ENCODE measurements at places on chromosomes 12 and 14. TPM values are rescaled to one million over a fixed set of nuclear protein-coding genes. Genes with fewer than 3 reads are reported as not detected.

DNA sequence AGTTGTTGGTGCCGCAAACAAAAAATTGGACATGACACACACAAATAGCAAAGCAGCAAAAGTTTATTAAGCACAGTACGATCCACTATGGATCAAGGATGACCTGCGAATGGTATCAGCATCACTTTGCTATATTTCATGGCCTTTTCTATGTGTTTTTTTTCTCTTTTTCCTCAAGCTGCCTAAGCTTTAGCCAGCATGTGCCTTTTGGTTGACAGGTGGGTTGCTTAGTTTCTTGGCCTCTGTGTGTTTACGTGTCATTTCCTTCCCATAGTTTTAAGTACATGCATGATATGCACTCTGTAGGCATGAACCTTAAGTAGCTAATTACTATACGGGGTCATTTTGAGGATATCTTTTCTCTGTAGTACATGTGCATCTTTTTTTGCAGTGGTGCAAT is 9.8 kb downstream of the CD4 start:
- no peak for DNase-seq

DNA sequence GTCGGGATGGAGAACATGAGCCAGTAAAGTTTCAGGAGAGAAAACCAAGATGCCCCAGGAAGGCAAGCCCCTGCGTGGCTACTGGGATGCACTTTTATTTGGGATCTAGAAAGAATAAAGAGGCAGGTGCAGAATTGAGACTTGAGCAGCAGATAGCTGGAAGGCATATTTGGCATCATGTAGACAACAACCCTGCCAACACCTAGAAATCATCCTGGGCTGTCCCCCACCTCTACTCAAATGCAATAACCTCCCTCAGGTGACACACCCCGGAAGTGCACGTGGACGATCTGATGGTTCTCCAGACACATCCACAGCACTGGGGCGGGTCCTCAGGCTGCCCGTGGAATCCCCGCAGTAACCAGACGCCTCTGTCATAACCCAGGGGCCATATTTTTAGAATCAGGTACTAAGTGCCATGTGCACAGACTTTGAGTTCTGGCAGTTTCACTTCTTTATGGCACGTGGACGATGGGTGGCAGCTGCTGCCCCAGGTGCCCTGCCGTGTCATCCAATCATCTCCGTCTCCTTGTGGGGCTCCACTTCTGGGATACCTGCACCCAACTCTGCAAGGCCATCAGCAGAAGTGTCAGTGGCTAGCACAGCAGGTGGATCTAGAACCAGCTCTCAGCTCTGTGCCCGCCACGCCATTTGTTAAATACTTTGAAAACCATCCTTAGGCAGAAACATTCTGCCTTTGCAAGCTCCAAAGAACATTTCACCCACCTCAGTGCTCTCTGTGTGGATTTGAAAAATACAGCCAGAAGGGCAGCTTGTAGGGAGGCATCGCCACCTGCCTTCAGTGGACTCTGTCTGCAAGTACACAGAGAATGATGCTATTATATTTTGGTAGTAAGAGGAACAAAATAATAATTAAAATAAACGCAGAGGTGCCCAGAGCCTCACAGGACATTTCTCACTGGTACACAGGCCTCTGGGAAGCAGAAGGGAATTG is 771.7 kb upstream of the TMEM132C start:
- DNase-seq, result no peak

GRCh38 chr12:31589598-31589903 is 1.4 kb downstream of the DENND5B start:
- DNase-seq, result no peak

DNA sequence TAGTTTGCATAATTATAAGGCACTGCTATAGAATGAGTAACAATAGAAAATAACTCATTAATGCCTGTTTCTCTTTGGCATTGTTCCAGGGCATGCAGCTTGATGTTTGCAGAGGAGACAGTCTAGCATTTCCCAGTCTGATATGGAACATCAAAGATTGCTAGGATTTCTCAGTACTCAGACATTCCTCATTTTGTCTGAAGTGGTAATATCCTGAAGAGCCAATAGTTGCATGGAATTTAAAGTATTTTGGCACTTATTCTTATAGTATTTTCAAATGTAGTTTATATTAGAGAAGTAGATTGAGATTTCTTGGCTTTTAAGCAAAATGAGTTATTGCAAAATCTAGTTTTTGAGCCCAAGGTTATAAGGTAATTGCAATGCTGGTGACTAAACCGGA is 337.3 kb upstream of the E2F7 start:
- DNase-seq, result no peak

GRCh38 chr12:101430456-101430855 is 22.9 kb upstream of the ARL1 start:
- no peak for DNase-seq

DNA sequence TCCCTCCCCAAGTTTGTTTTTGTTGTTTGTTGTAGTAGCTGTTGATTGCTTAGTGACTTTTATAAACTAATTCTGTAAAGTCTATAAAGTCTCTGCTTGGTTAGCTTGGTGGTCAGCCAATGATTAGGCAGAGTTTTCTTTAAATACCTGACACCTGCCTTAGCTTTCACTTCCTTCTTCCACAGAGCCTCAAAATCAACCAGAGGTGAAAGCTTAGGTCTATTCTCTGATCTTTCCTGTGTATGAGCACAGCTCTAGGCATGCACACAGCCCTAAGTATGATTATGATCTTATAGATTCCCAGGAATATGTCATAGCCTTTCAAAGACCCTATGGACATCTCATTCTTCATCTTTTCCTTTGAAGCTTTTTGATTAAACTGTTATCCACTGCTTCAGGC is 514.7 kb downstream of the AACS start:
- DNase-seq, result no peak

GRCh38 chr12:109047081-109047805 is 5.1 kb upstream of the USP30 start:
- no peak for DNase-seq

SYT1 gene
- 2.0 TPM for total RNA-seq

HRK gene
- total RNA-seq, result 1.0 TPM

CDCA4 gene
- 8.7 TPM for total RNA-seq

CCND2 gene
- total RNA-seq, result 105 TPM

PLCZ1 gene
- not detected for total RNA-seq

DIO3 gene
- total RNA-seq, result 2.5 TPM

MFAP5 gene
- total RNA-seq, result 25.0 TPM

ANKLE2 gene
- total RNA-seq, result 60.7 TPM

HNF1A gene
- total RNA-seq, result 14.4 TPM

KLHL33 gene
- total RNA-seq, result 0.27 TPM

Measured in mucosa of descending colon (tissue), 3 donors.